ENCODE measurements at places on chromosomes 13 and 19. TPM values are rescaled to one million over a fixed set of nuclear protein-coding genes. Genes with fewer than 3 reads are reported as not detected.

- no peak for DNase-seq
These were observed 25.9 kb downstream of the EFNA2 start for GRCh38 chr19:1311543-1312091.

The GAPDHS gene
- polyA plus RNA-seq = not detected

DNA sequence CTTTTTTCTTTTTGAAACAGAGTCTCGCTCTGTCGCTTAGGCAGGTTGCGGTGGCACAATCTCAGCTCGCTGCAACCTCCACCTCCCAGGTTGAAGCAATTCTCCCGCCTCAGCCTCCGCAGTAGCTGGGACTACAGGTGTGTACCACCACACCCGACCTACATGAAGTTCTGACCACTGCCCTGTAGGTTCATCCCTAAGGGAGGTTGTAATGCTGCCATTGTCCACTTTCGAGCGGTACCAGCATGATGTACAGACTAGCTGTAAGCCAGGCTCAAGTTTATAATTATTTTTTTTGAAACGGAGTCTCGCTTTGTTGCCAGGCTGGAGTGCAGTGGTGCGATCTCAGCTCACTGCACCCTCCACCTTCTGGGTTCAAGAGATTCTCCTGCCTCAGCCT is 11.6 kb upstream of the COX7A1 start:
- no peak for DNase-seq

GRCh38 chr13:97976610-97977521 is 23.4 kb downstream of the IPO5 start:
- DNase-seq = no peak

DNA sequence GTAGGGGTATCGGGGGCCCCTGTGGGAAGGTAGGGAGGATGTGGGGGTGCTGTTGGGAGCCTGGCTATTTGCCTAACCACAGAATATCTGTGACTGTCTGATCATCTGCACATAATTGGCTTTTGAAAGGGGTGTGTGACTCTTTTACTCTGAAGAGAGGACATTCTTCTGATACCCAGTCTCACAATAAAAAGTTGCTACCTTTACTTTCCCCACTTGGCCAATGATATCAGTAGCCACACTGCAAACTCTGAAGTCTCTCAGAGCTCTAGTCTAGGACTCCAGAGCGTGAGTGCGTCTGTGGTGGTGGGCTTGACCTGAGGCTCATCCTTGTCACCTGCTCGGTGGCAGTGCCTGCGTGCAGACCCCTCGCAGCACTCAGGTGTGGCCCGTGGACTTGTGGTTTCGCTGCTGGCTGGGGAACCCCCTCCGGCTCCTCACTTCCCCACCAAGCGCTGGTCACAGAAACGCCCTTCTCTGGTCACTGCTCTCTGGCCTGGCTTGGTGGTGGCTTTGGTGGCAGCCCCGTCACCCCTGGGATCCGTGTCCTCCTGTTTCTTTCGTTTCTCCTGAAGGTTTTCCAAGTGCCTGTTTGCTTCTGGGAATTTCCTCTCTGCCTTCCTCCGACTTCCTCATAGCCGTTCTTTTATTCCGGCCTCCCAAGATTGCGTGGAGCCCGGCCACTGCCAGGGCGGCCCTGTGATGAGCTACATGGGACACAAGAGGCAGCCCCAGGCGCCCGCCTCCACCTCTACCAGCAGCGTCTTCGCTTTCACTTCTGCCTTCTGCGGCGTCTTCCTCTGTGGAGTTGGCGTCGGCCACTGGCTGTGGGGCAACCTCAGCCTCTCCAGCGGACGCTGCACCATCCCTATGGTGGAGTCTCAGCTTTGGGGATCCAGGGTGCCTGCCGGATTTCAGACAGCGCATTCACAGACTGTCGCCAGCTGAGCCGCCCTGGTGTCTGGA is 78.0 kb downstream of the ATP11A start:
- no peak for DNase-seq

The ELAVL3 gene
- polyA plus RNA-seq = not detected

GRCh38 chr13:30151388-30151787 is 156.0 kb downstream of the KATNAL1 start:
- no peak for DNase-seq

GRCh38 chr19:6503407-6504201 is 1.5 kb upstream of the TUBB4A start:
- DNase-seq = no peak

The DIRAS1 gene
- 5.2 TPM for polyA plus RNA-seq

DNA sequence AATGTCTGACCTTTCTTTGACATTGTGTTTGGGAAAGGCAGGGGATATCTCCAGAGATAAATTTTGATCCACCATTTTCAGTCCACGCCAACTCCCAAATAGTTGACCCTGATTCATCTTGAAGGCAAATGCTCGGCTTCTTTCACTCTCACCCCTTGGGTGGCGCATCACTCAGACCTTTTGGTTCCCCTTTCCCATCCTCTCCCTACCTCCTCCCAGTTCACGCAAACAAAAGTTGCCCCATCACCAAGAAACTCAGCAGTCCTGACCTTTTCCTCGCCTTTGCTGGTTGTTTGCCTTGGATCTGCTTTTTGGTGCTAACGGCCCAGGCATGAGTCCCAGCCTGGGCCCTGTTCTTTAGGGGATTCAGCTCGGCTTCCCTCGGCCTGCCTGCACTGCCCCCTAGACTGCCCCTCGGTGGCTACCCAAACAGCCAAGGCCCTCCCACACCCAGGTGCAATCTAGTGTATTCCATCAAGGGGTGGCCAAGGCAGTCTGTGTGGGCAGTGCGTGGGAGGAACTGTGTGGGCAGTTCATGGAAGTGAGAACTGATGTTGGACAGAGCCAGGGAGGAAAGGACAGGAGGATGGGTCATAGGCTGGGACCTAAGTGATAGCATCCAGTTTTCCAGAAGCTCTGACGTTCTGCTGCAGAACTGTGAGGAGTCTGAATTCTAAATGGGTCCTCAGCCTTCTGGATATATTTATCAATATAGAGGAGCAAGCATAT is 255.7 kb downstream of the DLEU7 start:
- no peak for DNase-seq

- no peak for DNase-seq
These were observed 33.2 kb downstream of the RNASEH2B start for GRCh38 chr13:50942630-50943311.

DNA sequence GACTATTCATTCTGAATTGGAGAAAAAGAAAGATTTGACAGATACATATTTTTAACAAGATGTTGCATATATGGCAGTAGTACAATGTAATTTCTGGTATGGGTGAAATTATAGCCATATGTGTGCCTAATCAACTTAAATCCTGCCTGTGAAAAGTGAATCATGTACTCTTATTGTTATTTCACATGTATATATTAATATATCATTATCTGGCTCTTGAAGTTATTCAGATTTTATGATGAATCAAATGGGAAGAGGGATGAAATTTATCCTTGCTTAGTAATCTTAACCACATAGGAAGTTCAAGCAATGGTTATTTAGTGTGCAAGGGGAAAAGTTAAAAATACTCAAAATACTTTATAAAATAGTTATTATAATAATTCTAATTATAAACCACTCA is 80.5 kb downstream of the GPC6 start:
- no peak for DNase-seq

The LHB gene
- polyA plus RNA-seq = not detected

DNA sequence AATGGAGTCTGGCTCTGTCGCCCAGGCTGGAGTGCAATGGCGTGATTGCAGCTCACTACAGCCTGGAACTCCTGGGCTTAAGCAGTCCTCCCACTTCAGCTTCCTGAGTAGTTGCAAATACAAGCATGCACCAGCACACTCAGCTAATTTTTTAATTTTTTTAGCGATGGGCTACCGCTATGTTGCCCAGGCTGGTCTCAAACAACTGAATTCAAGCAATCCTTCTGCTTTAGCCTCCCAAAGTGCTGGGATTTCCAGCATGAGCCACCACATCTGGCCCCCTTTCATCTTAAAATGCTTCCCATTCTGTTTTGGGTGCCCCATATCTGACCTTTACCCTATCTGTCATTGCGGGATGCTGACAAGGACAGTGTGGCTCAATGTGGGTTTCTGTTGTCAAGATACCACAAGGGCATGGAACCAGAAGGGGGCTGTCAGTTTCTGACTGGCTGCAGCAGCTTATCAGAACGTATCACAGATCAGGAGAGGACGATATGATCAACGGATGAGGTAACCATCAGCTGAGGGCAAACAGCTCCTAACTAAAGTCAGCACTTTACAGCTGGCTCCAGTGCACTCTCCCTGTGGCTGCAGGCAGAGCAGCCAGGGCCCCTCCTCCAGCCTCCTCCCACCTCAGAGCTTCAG is 32.4 kb downstream of the GPR42 start:
- no peak for DNase-seq

The CACNG6 gene
- not detected for polyA plus RNA-seq

- peak; percentile 87 for DNase-seq
These were observed 3.5 kb upstream of the NAPSA start for GRCh38 chr19:50368649-50369570.

The IFNL3 gene
- not detected for polyA plus RNA-seq

DNA sequence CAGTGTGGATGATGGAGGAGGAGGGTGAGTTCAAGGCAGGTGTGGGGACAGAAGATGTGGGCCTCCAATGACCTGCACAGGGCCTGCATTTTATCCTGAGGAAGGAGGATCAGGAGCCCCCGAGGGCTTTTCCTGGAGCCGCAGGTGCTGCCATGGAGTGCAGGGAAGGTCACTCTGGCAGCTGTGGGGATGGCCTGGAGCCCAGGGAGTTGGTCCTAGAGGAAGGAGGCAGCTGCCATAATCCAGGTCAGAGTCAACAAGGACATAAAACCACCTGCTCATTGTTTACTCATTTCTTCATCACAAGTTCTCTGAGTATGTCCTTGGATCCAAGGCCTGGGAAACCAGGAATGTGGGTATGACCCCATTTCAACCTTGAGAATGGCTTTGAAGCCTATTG is 87.2 kb downstream of the SCGB2B2 start:
- DNase-seq = no peak

DNA sequence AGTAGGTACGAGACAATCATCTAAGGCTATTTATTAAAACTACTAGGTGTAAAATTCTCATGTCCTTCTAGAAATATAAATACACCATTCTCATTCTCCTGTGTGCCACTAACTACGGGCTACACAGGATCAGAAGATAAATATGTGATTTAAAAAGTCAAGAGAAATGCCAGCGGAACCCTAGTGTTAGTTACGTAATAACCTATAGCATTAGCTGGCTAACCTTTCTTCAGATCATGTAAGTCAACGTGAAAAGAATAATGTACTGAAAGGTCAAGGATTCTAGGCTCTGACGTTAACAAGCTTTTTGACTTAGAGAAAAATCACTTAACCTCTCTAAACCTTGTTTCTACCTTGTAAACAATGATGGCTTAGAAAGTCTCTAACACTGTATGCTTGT is 121.8 kb downstream of the RGCC start:
- no peak for DNase-seq

- no peak for DNase-seq
These were observed 15.3 kb upstream of the HNRNPUL1 start for GRCh38 chr19:41248895-41249294.

GRCh38 chr19:54532528-54532927 is 29.9 kb downstream of the LAIR2 start:
- no peak for DNase-seq

The GARIN5A gene
- 0.47 TPM for polyA plus RNA-seq

- no peak for DNase-seq
These were observed 240.3 kb downstream of the SPRY2 start for GRCh38 chr13:80100636-80101035.

The CLDN10 gene
- polyA plus RNA-seq = 0.68 TPM

DNA sequence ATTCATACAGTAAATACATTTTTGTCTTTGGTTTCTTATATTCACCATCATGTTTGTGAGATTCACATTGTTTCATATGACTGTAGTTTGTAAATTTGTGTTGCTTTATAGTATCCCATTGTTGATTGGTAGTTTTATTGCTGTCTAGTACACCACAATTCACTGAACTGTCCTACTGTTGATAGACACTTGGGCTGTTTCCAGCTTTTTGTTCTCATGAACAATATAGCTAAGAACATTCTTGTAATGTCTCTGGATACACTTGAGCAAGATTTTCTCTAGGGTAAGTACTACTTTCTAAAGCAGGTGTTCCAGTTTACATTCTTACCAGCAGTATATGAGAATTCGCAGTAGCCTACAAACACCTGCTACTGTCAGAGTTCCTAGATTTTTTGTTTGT is 37.8 kb downstream of the SKA3 start:
- no peak for DNase-seq

DNA sequence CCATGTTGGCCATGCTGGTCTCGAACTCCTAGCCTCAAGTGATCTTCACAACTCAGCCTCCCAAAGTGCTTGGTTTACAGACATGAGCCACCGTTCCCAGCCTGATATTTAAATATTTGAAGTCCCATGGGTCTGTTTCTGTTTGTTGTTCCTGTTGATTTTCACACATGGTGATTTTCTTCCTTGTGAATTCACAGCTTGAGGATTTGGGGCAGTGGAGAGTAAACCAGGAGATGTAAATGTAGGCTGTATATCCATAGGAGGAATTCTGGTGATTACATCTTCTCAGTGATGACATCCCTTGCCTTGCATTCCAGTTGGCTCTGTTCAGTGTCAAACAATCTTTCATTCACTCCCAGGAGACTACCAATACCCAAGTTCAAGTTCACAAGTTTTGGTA is 471.9 kb downstream of the KCTD12 start:
- no peak for DNase-seq

The NLRP11 gene
- polyA plus RNA-seq = 0.13 TPM

DNA sequence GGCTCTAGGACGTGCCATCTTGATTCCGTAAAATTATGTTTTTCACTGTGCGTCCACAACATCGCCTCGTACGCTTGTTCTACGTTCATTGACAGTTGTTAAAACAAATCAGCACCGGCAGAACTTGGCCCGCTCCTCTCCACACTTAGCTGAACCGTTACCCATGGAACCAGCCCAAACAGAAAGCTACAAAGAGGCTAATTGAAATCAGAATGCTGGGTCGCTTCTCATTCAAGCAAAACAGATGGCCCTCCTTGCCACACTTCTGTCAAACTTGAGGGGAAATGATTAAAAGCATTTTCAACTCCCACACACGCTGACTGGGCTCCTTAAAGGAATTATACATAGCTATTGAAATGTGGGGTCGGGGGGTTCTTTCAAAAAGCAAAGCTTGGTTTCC is 71.6 kb downstream of the TM9SF2 start:
- DNase-seq = no peak

The OSCAR gene
- polyA plus RNA-seq = 1.4 TPM

GRCh38 chr13:71624653-71625600 is 242.1 kb downstream of the DACH1 start:
- no peak for DNase-seq

- no peak for DNase-seq
These were observed 202.0 kb downstream of the TSHZ3 start for GRCh38 chr19:31147234-31147633.

The DPF1 gene
- 0.50 TPM for polyA plus RNA-seq

Data from ovary (tissue), 10 donors.